ENCODE measurements at places on chromosomes 4 and X.

DNA sequence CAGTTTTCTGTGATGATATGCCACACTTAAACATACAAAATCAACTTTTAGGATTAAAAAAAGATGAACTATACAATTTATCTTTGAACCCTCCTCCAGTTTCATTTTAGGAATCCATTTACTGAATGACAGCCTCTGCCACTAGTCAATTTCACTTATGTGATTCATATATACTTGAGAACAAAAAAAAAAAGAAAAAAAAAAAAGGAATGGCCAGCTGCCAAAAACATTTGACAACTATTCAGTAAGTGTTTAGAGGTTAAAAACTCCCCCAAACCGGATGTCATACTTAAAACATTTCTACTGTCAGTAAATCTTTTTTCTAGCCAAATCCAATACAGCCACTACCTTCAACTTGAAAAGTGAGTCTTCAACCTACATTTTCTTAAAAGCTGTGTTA is 266.7 kb upstream of the MAGEB2 start:
- no peak for DNase-seq

GRCh38 chr4:82489076-82489475 is 58.7 kb downstream of the ENOPH1 start:
- no peak for DNase-seq

DNA sequence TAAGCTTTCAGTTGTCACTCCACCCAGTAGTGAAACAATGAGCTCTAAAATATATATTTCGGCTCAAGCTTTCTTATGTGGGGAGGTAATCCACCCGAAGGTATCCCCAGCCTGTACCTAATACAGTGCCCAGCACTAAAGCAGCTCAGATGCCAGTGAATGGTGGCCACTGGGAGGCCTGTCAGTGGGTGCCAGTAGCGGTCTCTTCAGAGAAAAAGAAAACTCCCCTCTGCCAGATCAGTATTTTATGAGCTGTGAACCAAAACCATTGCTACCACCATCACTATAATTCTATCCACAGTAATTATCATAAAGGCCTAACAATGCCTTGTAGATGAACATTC is 835 bp upstream of the NFKB1 start:
- no peak for DNase-seq

- DNase-seq: no peak
Observed at GRCh38 chr4:114281164-114281960, 301.9 kb upstream of the ARSJ start.

- no peak for DNase-seq
Observed at GRCh38 chr4:101596781-101597552, 193.6 kb upstream of the BANK1 start.

GRCh38 chrX:22220941-22221340 is 51.8 kb upstream of the CBLL2 start:
- no peak for DNase-seq

Data from frontal cortex (tissue), 4 donors.